Renal cortical epithelial cell (primary cell): ENCODE measurements at places on chromosomes 6 and 20. TPM values are rescaled to one million over a fixed set of nuclear protein-coding genes. Genes with fewer than 3 reads are reported as not detected.
A peak's percentile ranks its signal among the peaks of the same experiment; 100 is the strongest.

DNA sequence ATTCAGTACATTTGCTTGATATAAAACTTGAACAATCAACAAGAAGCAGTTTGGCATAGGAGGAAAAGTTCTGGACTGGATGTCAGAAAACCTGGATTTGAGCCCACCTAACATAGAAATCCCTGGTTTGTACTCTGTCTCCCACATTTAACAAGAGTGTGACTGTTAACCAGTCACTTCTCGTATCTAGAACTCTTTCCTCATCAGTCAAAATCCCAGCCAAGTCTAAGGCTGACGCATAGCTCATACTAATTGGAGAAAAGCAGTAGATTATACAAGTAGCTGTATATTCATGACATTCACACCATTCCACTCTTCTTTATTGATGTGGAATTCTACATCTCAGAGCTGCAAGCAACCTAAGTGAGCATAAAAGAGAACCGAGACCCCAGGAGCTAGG lies 222.7 kb downstream of the PHACTR1 start:
- DNase-seq, result peak; percentile 73

DNA sequence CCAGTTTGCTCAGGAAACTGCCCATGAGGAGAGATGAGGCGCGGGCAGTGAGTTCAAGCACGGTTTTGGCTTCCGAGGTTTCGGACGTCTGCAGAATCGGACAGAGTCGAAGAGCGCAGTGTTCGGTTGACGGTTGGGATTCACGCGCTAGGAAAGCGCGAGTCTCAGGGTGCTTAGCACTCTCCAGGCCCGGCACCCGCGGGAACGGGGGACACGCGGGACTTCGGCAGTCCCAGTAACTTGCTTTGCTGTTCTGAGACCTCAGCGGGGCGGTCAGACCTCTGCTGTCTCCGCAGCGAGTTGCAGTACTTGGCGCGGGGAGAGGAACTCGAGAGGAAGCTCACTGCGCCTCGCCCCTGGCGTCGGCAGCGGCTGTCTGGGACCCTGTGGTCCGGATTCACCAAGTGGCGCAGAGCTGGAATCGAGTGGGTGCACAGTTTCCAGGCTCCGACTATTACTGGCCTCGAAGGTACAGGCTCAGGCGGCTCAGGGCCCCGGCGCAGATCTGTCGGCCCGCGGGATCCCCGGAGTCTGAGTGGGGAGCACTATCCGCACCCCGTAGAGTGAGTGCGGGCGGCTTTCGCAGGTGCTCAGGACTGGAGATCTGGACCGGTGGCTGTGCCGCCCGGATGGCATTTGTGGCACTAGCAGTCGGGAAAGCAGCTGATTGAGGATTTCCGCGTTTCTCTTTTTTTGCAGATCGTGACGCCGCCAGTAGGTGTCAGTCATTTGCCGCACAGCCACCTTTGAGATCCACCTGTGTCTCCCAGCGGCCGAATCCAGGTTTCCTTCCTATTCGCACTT lies at the start of gene POM121L2:
Gene POM121L2, minus strand, starts transcription at position 128 of the 804 bp plus-strand sequence. Its CDS starts 103 bp downstream, at position 25.
- peak; percentile 53 for DNase-seq

GRCh38 chr20:24488800-24489175 lies 19.4 kb downstream of the SYNDIG1 start:
- no peak for DNase-seq

DNA sequence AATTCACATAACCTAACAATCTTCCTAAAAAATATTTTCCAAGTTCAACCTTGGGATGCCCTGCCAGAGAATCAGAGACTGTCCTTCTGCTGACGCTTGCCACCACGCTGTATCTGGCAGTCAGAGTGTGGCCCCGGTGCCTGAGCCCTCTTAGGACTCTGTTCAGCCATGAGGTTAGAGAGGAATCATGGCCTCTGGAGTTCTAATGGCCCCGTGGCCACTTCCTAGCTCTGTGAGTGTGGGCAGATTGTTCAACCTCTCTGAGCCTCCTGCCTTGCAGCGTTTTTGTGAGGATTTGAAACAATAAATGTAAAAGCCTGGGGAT lies 2.2 kb downstream of the BPHL start:
- no peak for DNase-seq

- DNase-seq, result no peak
Measured at GRCh38 chr20:62618611-62619529, 23.4 kb upstream of the SLCO4A1 start.

Gene SCRT2
- not detected in 2 replicates for total RNA-seq

DNA sequence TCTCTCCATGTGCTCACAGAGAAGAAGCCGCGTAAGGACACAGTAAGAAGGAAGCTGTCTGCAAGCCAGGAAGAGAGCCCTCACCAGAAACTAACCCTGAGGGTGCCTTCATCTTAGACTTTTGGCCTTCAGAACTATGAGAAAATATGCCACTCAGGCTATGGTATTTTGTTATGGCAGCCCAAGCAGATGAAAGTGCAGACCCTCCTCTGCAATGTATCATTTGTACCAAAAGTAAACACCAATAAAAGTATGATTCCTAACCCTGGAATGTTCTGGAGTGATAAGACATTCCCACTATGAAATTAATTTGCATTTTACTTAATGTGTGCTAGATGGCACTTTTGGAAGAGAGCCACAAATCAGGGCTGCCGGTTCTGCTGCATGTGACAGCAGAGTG lies 594.3 kb downstream of the UTRN start:
- peak; percentile 10 for DNase-seq

GRCh38 chr6:90610751-90611542 lies 24.1 kb upstream of the MAP3K7 start:
- DNase-seq, result no peak

Gene GPSM3
- total RNA-seq, result 0.40 and 1.9 TPM in 2 replicates

Gene SEC63
- total RNA-seq, result 8.5 and 45.3 TPM in 2 replicates

GRCh38 chr6:43455531-43456428 lies at the start of gene DLK2:
Gene DLK2 (minus strand): TSS chr6:43455548. CDS start chr6:43454825, 723 bp downstream.
- no peak for DNase-seq

GRCh38 chr6:36267731-36268477 lies 2.0 kb upstream of the PNPLA1 start:
- no peak for DNase-seq

GRCh38 chr6:131250122-131250521 lies 114.9 kb downstream of the AKAP7 start:
- peak; percentile 70 for DNase-seq

GRCh38 chr20:31945785-31946184 lies 6.1 kb downstream of the PDRG1 start:
- no peak for DNase-seq

DNA sequence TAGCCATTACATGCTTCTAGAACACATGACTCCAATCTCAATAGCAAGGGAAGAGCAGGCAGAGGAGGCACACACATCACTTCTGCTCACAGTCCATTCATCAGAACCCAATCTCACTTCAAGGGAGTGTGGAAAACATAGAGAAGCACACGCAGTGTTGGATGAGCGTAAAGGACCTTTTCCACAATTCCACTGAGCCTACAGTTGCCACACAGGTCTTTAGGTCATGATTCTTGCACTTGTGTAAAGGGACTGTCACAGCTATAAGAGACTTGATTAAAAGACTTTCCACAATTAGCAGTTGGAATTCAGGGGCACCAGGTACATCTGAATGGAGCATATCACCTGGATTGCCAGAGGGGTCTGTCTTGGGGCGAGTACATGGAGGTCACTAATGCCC lies 86.2 kb downstream of the TBC1D7 start:
- no peak for DNase-seq
